Natural killer cell (primary cell): ENCODE measurements at places on chromosomes 2 and 18. TPM values are rescaled to one million over a fixed set of nuclear protein-coding genes. Genes with fewer than 3 reads are reported as not detected.

DNA sequence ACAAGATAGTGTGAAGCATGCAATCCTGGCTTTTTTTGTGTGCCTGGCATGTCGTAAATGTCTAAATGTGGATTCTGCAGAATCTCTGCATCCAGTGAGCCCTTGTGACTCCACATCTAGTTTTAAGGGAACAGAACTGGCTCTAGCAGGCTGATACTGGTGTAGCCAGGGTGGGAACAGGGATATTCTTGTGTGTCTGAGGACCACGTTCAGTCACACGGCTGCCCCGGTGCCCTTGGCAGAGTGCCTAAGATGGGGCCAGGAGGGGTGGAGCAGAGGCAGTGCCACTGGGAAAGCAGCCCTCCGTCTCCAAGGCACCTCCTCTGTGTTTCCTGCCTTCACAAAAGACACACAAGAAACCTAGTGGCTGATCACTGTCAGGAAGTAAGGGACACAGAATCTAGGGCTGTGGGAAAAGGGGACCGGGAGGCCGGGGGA lies 91.5 kb upstream of the PARD3B start:
- no peak for DNase-seq

DNA sequence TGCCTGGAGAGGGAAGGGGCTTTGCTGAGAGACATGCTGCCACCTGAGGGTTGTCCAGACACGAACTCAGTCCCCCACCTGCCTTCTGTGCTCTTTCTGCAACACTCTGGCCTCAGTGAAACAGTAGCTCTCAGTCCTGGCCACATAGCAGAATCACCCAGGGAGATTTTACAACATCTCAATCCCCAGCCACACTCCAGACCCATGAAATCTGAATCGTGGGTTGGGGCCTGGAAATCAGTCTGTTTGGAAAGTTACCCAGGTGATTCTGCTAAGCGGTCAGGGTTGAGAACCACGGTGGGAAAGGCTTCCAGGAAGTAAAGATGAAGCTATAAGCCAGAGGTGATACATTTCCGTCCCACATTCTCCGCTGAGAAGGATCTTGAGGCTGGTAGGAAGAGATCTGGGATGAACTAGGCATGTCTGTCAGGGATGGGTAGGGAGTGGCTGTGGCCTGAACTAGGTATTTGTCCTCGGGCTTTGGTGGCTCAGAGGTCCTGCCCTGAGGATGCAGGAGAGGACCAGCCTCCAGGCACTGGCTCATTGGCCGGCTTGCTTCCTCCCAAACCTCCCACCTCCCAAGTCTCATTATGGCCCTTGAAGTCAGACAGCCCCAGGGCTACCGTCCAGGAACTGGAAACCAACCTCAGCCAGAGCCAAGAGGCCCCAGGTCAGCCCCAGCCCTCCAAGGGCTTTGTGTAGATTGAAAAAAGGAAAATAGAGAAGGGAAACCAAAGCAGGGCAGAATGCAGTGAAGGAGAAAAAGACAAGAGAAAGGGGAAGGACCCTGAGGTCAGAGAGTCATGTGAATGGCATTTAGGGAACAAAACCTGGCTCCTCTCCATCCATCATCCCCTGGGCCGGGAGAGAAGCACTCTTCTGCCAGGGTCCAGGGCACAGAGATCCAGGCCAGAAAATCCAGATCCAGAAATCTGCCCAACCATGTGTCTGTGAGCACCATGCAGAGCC lies 119.6 kb downstream of the ZFP36L2 start:
- DNase-seq = no peak

DNA sequence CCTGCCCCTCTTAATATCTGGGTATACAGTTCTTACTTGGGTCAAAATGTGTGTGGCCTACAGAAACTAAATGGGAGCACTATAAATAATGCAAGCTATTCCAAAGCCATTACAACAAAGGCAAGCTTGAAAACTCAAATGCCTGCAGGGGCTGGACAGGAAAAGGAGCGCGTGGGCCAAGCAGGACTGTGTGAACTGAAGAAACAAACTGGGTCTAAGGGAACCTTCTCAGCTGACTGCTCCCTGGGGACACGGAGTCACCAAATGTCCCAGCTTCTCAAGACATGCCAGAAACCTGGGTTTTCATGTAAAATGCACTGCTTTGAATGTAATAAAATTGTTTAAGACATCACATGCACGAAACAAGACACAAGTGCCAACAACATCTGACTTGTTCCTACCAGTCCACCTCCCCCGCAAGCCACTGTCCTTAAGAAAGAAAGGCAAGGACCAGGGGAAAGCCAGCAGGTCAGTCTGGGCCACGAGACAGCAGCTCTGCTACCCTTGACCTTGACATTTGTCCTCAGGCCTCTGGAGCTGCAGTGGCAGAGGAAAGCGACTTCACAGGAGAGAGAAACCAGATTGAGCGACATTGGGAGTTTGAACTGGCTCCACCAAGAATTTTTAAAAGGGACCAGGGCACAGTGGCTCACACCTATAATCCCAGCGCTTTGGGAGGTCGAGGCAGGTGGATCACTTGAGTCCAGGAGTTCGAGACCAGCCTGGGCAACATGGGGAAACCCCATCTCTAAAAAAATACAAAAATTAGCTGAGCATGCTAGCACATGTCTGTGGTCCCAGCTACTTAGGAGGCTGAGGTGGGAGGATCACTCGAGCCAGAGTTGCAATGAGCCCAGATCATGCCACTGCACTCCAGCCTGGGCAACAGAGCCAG lies 89.7 kb upstream of the SH3BP4 start:
- DNase-seq = no peak

GRCh38 chr18:35410561-35410960 lies 33.4 kb upstream of the ZNF396 start:
- DNase-seq = no peak

DNA sequence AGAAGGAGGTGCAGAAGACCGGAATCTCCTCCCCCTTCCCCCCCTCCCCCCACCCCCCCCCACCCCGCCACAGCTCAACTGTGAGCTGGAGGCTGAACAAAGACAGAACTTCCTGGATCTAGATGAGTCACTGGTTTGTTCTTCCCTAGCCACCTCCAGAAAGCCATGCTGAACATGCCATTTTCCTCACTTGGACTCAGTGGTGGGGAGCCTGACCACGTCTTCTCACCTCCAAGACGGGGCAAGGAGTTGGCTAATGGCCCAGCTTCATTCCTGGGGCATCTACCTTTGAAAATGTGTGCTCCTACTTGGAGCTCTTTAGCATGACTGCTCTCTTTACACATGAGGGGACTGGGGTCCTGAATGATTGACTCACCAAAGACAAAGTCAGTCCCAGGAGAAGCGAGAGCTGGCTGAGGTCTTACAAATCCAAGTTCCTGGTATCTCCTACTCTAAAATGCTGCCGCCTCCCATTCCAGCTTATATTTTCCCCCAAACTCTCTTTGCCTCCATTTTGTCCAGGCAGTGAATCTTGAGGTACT lies 22.6 kb upstream of the FZD5 start:
- no peak for DNase-seq

Gene DYSF
- 11.4 TPM for total RNA-seq

Gene SERPINB13
- total RNA-seq = not detected

Gene ZNF396
- total RNA-seq = 1.7 TPM

Gene AAK1
- 204 TPM for total RNA-seq

Gene KYNU
- total RNA-seq = 0.82 TPM

DNA sequence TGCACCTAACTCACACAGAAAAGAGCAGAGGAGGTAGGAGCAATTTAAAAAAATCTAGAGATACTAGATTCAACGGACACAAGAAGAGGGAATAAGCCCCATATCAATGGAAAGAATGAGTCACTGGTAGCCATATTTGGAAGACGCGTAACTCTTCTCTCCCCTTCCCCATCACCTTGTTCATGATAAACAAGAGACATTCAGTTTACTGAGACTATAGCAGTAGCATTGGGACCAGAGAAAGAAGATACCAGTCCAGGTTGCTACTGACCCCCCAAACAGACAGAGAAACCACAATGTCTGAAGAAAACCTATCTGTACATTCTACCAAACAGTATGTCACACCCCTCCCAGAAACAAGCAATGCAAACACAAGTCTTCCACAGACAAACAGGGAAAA lies 81.1 kb downstream of the SLC66A3 start:
- DNase-seq = no peak

Gene IL36A
- not detected for total RNA-seq

- DNase-seq = peak; percentile 15
Measured at GRCh38 chr2:94997981-94998930, 27.3 kb upstream of the MAL start.

- DNase-seq = no peak
Measured at GRCh38 chr2:42921147-42921520, 128.8 kb upstream of the HAAO start.

GRCh38 chr2:201572846-201573508 lies 70.3 kb downstream of the TMEM237 start:
- no peak for DNase-seq

- DNase-seq = no peak
Measured at GRCh38 chr2:108351889-108352288, 25.9 kb upstream of the SULT1C4 start.

- no peak for DNase-seq
Measured at GRCh38 chr2:79903222-79904000, 390.6 kb downstream of the CTNNA2 start.

- DNase-seq = no peak
Measured at GRCh38 chr2:200337621-200338020, 31.1 kb downstream of the SPATS2L start.
